NB4 (cell line): ENCODE measurements at places on chromosomes 6 and 20.

- no peak for DNase-seq
These were observed 17.3 kb upstream of the PCMTD2 start for GRCh38 chr20:64238115-64238825.

GRCh38 chr6:7591770-7592169, 1.8 kb downstream of the SNRNP48 start:
- DNase-seq, result peak; percentile 12

DNA sequence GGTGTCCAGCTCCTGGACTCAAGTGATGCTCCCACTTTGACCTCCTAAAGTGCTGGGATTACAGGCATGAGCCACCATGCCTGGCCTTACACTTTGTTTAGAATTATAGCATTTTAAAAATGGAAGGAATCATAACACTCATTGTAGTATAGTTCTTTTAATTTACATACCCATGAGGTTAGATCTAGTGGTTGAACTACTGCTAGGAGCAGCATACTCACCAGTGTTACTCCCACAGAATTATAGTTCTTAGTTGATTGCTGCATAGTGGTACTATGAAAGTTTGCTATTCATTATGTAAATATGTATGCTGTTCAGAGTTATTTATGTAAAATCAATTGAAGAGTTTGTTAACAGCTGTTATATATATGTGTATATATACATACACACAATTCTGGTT, 85.4 kb downstream of the MYO6 start:
- no peak for DNase-seq

DNA sequence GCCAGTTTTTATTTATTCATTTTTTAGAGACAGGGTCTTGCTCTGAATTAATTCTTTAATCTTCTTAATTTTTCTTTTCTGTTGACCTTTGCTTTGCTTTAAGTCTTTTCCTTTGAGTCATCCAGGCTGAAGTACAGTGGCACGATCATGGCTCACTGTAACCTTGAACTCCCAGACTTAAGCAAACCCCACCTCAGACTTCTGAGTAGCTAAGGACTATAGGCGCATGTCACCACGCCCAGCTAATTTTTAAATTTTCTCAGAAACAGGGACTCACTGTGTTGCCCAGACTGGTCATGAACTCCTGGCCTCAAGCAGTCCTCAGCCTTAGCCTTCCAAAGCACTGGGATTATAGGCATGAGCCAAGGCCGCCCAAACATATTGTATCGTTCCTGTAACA, 71.3 kb upstream of the GNRH2 start:
- no peak for DNase-seq

GRCh38 chr20:62143957-62144825, 622 bp downstream of the SS18L1 start:
- DNase-seq, result peak; percentile 78

DNA sequence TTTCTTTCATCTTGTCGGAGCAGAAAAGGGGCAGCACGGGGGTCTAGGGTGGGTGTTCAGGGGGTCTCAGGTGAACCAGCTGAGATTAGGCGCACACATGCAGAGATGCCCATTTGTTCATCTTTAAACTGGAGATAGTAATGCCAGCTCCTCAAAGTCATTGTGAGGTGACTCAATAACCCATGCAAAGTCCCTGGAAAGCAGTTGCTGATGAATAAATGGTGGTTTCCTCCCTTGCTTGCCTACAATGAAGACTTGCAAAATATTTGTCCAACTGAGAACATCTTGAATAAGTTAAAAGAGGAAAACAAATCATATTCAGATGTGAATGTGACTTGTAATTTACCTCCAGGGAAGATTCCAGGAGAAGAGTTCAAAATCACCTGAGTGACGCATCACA, 206.9 kb downstream of the LY86 start:
- peak; percentile 57 for DNase-seq

GRCh38 chr20:13068336-13068735, 59.6 kb downstream of the SPTLC3 start:
- no peak for DNase-seq

DNA sequence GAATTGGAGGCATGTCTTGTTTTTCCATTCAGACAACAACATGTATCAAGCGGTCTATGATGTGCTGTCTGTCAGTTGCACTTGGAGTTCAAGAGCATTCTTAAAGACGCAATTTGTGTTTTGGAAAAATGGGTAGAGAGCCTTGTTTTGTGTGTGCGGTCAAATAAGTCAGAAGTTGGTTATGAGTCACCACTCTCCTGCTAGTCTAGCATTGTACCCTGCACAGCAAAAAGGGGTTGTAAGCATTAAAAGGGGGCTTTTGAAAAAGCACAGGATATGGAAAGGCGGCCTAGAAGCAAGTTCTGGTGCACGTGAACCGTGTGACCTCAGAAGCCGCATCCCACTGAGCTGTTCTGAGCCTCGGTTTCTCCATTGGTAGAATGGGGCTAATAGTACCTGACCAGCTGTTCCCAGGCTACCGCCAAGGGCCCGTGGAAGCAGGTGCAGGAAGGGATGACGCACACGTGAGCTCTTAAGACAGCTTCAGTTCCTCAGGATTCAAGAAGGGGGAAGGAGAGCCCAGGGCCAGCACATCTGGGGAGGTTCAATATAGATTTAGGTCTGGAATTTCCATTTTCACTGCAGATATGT, 61.6 kb upstream of the SNX9 start:
- peak; percentile 59 for DNase-seq

DNA sequence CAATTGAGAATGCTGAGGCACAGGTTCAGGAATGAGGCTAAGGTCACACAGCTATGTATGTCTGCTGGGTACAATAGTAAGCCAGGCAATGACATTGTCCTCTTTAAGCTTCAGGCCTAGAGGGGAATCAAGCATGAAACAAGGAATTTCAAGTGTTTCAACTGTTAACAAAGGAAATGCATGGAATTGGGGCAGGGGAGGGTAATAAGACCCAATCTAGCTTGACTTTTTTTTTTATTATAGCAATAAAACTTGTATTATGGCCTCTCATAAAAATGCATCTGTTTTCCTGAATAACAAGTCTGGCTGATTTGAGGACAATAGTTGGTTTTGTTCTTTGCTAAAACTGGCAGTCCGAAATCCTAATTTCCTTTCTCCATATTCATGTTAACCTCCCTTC, 336.7 kb downstream of the CBLN4 start:
- DNase-seq, result no peak

DNA sequence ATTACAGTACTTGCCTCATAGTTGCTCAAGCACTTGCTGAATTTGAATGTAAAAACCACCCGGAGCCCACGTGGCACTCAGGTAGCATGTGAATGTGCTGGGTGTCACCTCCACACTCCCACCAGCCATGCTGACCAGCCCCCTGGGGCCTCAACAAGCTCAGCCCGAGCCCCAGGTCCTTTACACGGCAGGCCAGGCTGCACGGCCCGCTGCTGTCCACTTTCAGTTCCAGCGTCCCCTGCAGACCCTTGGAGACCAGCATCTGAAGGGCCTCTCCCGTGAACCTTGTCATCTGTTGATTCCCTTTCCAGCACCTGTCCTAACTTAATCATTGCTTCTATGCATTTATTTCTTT, 33.3 kb upstream of the ZBP1 start:
- no peak for DNase-seq

DNA sequence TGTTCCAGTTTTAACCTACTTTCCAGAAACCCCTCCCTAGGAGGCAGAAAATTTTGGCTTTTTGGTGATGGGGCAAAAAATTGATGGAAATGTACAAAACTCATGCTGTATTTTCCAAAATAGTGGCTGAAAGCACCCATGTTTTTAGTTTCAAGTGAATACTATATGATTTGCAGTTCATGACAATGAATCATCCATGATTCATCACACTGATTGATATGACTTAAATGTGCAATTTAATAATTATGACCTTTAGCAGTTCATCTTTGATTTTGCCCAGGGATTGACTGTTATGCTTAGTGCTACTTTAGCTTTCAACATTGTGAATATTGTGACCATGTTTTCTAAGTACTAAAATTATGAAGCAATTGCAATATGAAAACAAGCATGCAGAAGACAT, 478.7 kb downstream of the HTR1B start:
- no peak for DNase-seq

- DNase-seq, result no peak
These were observed 748 bp upstream of the ATP9A start for GRCh38 chr20:51768759-51769517.

GRCh38 chr6:162873537-162873936, 145.8 kb downstream of the PACRG start:
- DNase-seq, result no peak

DNA sequence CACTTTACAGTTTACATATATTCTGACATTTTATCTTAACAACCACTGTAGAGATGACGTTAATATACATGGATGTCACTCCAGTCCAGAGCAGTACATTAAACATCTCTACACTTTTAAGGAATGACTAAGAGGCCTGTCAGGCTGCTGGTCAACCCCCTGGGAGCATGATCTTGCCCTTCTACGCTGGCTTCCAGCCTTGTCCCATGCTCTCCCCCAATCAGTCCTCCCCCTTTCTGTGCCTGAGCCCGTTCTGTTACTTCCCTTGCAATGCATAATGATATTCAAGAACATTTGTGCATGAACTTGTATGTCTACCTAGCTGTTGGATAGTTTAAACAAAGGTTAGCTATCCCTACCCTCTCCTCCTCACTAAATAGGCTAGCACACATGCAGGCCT, 40.5 kb upstream of the PLCB4 start:
- no peak for DNase-seq

- peak; percentile 62 for DNase-seq
These were observed 118.4 kb downstream of the GRM4 start for GRCh38 chr6:34027445-34027936.

GRCh38 chr6:14321992-14322772, 204.6 kb downstream of the CD83 start:
- no peak for DNase-seq

DNA sequence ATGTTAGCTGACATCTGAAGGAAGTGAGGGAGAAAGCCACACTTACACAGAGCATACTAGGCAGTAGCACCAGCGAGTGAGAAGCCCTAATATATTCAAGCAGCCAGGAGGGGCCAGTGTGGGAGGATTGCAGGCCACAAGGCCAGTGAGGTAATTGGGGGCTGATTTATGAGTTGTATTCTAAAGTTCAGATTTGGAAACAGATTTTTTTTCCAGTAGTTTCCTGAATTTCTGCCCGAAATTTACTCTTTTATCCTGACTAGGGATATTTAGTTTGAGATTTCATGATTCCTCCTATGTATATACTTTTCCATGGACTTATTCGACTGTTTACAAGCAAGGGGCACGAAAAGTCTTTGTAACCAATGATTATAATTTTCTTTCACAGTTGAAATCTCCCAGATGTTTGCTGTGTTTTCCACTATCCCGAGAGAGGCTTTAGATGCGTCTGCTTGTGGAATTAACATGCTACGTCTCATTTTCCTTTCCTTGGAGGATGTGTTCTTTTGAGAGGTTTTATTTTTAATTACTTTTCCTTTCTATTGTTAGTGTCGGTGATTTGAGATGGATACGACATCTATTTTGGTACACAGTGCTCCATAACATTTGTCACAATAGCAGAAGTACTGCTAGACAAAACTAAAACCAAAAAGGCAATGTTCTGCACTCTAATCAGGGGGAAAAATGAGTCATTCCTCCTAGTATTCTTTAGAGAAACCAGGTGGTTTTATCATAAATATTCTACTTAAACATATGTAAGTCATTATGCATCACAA, 356.3 kb upstream of the HSF2 start:
- no peak for DNase-seq

- no peak for DNase-seq
These were observed 127.2 kb downstream of the MTHFD1L start for GRCh38 chr6:150992703-150993102.

- no peak for DNase-seq
These were observed 76.3 kb upstream of the SGK1 start for GRCh38 chr6:134394208-134394607.

- DNase-seq, result no peak
These were observed 5.9 kb downstream of the DLL1 start for GRCh38 chr6:170284866-170285469.

DNA sequence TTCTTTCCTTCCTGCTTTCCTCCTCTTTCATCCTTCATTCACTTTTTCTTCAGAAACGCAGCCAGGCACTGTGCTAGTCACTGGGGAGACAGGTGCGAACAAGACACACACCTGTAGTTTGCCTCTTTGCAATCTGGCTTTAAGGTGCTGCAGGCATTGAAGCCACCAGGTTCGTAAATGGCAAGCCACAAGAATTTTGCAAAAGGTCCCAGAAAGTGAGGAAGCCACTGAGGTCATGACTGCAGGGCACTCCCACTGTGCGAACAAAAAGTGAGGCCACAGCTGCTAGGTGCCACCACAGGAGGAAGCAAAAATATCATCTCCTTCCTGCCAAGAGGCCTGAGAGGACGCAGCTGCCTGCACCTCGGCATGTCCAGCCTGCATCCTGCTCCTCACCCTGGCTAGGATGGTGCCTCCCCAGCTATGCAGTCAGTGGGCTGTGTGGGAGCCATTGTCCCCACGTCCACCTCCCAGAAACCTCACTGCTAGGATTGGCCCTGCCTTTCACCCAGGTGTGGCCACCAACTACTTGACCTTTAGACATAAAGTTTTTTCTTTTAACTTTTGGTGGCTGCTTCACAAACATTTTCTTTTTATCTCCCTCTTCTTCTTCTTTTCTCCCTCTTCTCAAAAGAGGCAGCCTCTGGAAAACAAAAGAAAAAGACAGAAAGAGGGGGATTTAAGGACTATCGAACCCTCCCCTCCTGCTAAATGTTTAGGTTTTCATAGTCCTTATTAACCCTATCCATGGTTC, 230.8 kb downstream of the BCAS1 start:
- peak; percentile 95 for DNase-seq

GRCh38 chr6:79868098-79868722, 79.1 kb downstream of the ELOVL4 start:
- peak; percentile 82 for DNase-seq

GRCh38 chr6:85134172-85134571, 315.7 kb upstream of the NT5E start:
- no peak for DNase-seq

GRCh38 chr20:48292806-48293205, 507.5 kb upstream of the SULF2 start:
- DNase-seq, result no peak

- peak; percentile 18 for DNase-seq
These were observed 237.1 kb downstream of the ANKRD60 start for GRCh38 chr20:57991211-57991881.
